ENCODE measurements at places on chromosomes 7 and 10. TPM values are rescaled to one million over a fixed set of nuclear protein-coding genes. Genes with fewer than 3 reads are reported as not detected.

GRCh38 chr10:126496771-126497545 lies 108.7 kb upstream of the ADAM12 start:
- H3K36me3 ChIP-seq, result no peaks in the 10 kb centered on the region
- no peak overlapping the region for H3K27ac ChIP-seq
- H3K27me3 ChIP-seq, result no peaks in the 10 kb centered on the region
- no peaks in the 10 kb centered on the region for H3K4me1 ChIP-seq
- no peak overlapping the region for H3K4me3 ChIP-seq
- no peak for DNase-seq

DNA sequence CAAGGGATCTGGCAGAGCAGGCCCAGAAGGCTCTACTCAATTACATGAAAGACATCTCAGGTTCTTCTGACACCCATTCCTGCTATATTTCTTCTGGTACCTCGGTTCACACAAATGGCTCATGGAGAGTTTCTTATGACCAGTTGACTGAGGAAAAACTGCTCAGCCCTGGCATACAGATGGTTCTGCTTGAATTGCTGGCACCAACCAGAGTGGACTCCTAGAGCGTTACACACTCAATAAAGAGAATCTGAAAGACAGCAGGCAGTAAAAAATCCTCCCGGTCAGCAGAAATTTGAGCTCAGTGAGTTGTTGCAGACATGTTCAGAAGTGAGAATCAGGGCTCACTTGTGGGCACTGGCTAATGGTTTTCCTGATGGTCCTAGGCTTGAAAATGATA lies 434.4 kb downstream of the TCERG1L start:
- no peaks in the 10 kb centered on the region for H3K27me3 ChIP-seq
- no peaks in the 10 kb centered on the region for H3K36me3 ChIP-seq
- H3K4me1 ChIP-seq, result no peaks in the 10 kb centered on the region
- H3K27ac ChIP-seq, result no peak overlapping the region
- no peak overlapping the region for H3K4me3 ChIP-seq

DNA sequence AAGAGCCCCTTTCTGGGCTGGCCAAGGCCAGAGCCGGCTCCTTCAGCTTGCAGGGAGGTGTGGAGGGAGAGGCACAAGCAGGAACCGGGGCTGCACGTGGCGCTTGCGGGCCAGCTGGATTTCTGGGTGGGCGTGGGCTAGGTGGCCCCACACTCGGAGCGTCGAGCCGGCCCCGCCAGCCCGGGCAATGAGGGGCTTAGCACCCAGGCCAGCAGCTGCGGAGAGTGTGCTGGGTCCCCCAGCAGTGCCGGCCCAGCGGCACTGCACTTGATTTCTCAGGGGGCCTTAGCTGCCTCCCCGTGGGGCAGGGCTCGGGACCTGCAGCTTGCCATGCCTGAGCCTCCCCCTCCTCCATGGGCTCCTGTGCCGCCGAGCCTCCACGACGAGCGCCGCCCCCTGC lies 48.1 kb downstream of the SH2D4B start:
- no peak for DNase-seq
- no peaks in the 10 kb centered on the region for H3K4me1 ChIP-seq
- no peaks in the 10 kb centered on the region for H3K36me3 ChIP-seq
- H3K27me3 ChIP-seq, result no peaks in the 10 kb centered on the region

GRCh38 chr10:112520914-112521313 lies 73.9 kb downstream of the VTI1A start:
- H3K4me1 ChIP-seq, result peaks cover 15% of the 10 kb centered on the region
- no peaks in the 10 kb centered on the region for H3K36me3 ChIP-seq
- no peak for DNase-seq

DNA sequence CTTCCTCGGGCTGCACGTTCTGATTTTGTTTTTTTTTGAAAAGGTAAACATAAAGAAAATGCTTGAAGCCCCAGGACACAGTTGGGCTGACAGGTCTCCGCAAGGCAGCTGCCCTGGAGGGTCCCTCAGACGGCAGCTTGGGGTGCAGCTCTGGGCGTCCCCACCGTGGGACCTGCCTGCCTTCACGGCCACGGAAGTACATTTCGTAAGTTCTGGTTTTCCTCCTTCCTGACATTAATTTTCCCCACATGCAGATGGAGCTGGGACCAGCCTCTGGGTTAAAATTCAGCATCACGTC lies 491.0 kb downstream of the DNAJB6 start:
- no peaks in the 10 kb centered on the region for H3K36me3 ChIP-seq
- H3K4me1 ChIP-seq, result no peaks in the 10 kb centered on the region
- no peak overlapping the region for H3K4me3 ChIP-seq
- DNase-seq, result no peak
- H3K27ac ChIP-seq, result no peak overlapping the region

SFXN2 gene
- total RNA-seq, result 12.2 TPM

DNTT gene
- total RNA-seq, result not detected

MINDY4 gene
- total RNA-seq, result 7.7 TPM

THSD7A gene
- 18.4 TPM for total RNA-seq

CYP2C8 gene
- total RNA-seq, result 1.6 TPM

CYTH3 gene
- total RNA-seq, result 19.1 TPM

TET1 gene
- 10.0 TPM for total RNA-seq

COA1 gene
- 43.3 TPM for total RNA-seq

KCND2 gene
- 0.30 TPM for total RNA-seq

CYP2C19 gene
- not detected for total RNA-seq

Data from adrenal gland (tissue), 19 donors.